ELF-1 (cell line): ENCODE measurements at places on chromosomes 5 and 9.

DNA sequence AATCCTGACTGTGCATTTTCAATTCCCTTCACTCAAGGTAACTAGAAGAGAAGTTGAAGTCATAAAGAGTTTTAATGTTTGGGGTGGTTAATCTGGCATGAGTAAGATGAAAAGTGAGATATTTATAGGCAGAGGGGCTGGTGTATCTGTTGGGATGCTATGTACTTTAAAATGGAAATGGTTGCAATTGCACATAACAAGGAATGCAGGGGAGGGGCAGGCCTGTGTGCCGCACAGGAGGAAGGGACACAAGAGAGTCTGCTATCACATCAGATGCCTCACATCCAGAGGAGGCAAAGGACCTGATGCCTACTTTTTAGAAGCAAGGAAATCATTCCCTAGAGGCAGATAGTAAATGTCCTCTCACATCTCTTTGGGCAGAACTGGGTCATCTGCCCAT lies 55.5 kb upstream of the OSMR start:
- DNase-seq, result no peak

- no peak for DNase-seq
These were observed 36.2 kb upstream of the ZNF366 start for GRCh38 chr5:72543365-72543764.

DNA sequence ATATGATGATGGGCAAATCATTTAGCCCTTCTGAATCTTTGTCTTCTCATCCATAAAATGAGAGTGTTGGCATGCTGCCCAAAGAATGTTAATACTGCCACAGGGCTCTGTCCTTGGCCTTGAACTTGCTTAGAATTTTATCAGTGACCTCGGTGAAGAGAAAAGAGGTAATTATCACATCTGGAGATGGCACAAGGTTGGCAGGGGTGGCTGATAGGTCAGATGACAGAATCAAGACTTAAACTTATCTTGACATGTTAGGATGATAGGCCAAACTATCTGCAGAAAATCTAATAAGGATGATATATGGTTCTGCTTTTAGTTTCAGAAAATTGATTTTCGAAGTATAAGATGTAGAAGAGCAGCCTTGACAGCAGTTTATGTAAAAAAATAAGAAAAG lies 599.1 kb upstream of the CLINT1 start:
- no peak for DNase-seq

- DNase-seq, result no peak
These were observed 14.7 kb upstream of the CPEB4 start for GRCh38 chr5:173873306-173873922.

DNA sequence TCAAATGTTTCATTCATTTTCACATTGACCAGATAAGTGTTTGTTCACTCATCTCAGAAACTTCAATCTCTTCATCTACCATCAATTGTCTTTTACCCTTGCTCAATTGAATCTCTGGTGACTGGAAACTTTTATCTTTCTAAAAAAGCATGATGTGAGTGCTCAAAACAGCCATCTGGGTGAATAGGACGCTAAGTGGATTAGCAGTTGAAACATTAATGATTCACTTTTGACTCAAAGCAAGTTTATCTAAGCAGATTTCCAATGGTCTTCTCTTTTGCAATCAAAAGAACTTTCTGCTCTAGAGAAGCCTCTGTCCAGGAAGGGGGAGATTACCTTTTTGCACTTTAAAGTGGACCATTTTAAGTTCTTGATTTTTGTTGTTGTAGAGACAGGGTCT lies 22.2 kb downstream of the KLF4 start:
- DNase-seq, result no peak

DNA sequence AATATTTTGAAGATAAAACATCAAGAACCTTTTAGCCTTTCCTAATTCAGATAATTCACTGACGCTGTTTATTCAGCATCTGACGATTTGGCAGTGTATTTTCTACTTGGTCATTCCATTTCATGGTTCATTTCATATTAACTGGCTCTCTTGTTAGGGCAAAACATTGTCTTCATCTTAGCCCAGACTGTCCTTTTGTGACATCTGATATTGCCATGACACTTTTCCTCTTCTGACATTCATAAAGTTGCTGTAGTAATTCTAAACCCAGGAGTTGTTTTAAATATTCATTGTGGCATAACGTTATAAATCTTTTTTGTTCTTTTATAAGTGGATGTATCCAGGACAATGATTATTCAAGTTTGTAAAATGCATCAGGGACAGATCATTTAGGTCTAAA lies 1.8 kb downstream of the SCAMP1 start:
- no peak for DNase-seq

DNA sequence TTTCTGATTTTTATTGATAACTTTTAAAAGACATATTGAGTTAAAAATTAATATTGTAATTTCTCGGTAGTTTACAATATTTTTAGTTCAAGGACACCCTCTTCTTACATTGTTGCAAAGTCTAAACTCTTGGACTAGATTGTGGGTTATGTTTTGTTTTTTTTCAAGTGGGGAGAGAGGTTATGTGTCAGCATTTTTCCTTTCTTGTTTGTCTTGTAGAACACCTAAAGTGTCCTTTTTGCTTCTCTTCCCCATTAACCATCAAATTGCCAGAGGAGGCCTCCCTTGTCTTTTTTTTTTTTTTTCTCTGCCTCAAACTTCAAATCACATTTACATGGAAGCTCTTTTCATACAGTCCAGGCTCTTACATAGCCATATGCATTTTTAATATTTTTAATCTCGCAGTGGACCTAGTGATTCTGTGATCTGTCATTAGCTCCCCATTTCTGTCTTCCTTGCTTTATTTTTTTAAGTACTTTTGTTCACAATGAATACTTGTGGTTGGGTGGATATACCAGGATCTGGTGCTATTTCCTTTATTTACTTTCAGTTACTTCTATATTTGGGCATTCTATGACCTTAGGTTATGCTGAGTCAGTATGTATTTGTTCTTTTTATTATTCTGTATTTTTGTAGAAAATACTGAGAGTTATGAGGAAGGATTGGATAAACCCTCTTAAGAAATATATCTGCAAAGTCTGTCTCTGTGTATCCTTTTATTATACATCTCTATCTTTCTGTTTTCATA lies 2280.6 kb upstream of the ACO1 start:
- no peak for DNase-seq

DNA sequence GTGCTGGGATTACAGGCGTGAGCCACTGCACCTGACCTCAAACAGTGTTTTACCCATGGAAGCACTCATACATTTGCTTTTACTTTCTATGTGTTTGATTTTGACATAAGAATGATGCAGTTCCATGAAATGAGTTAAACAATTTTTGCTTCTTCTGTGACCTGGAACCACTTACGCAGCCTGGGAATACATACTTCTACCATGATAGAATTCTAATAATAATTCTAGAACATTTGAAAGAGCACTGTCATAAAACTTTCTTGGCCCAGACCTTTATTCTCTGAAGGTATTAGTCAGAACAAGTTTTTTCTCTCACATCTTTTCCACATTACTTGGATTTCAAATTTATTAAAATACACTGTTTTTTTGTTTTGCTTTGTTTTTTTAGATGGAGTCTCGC lies 25.3 kb upstream of the COL5A1 start:
- no peak for DNase-seq

DNA sequence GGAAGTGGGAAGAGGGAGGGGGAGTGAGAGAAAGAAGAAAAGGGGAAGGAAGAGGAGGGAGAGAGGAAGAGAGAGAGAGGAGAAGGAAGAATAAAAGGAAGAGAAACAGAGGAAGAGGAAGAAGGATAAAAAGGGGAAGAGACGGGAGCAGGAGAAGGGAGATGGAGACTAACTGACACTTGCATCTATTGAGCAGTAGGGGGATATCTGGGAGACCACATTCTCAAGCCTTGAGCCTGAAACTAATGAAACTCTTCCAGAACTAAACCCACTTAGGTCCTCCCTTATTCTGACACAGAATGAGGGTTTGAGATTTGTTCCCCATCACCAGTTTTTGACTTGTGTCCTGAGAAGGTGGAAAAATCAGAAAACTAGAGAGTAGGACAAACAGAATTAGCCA lies 533.3 kb downstream of the CDH12 start:
- no peak for DNase-seq

DNA sequence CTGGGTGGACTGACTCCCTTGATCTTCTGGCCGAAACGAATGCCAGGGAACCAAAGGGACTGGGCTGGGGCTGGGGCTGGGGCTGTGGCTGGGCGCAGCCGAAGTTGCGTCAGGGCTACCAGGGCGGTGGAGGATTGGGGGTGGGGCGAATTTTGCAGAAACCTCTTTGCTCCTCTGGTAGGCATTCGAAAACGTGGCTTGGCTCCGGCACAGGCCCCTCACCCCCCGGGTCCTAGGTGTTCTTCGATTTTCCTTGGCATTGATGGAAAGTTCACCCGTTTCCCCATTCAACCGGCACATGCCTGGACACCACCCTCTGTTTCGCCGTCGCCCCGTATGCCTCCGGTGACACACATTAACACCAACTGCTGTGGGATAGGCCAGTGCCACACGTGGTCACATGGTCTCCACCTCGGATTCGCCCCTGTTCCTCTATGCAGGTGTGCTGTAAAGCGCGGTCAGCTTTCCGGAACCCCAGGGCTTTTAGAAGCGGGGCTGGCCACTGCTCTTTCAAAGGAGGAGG lies 477.1 kb downstream of the SPATA31A7 start:
- DNase-seq, result no peak

DNA sequence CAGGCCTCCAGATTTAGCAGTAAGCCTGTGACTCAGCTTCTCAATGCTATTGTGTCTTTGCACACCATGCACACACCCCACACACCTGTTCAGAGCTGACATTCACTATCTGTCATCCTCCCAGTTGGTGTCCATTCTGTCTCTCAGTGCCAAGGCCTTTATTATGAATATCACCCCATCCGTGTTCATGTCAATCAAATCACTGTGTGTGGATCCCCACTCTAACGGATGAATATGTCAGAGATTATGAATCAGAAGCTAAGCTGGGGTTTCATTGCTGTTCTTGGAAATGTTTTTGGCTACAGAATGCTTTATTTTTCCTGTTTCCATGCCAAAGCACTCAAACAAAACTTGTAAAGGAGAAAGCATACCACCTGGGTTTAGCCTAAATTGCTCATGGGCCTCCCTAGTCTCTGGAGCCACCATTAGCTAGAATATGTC lies 9.4 kb upstream of the MAMDC2 start:
- DNase-seq, result no peak

GRCh38 chr5:101425339-101425859 lies 522.3 kb upstream of the ST8SIA4 start:
- no peak for DNase-seq

DNA sequence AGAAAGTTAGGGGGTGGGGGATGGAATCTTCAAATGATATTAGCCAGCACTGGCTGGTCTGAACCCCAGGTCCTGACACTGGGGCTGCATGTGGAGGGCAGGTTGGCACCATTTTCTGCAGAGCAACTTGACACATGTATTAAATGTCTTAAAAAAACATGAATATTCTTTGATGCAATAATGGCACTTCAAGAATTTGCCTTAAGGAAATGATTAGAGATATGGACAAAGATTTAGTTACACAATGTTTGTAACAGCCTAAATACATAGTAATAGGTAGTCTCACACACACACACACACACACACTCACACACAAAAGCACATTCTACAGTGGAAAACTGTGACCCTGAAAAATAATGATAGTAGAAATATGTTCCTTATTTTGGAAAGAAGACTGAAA lies 3.6 kb downstream of the SVEP1 start:
- DNase-seq, result no peak

GRCh38 chr9:107708791-107709190 lies 219.2 kb upstream of the KLF4 start:
- DNase-seq, result no peak

GRCh38 chr5:123441408-123441807 lies 18.2 kb upstream of the CEP120 start:
- no peak for DNase-seq

DNA sequence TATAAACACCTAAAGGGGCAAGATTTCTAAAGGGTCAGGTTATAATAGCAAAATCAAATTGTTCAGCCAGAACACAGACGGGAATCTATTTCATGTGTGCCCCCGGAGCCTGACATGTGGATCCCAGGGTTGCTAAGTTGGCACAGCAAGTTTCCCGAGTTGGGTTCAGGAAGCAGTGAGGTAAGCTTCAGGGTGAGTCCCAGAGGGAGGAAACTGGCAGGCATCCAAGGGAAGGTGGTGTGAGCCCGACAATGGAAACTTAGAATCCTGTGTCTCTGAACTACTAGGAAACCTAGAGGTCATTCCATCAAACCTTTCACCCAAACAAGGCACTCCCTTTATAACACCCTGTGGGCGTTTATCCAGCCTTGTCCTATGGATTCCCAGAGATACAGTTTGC lies 98.4 kb downstream of the ADRB2 start:
- DNase-seq, result no peak

DNA sequence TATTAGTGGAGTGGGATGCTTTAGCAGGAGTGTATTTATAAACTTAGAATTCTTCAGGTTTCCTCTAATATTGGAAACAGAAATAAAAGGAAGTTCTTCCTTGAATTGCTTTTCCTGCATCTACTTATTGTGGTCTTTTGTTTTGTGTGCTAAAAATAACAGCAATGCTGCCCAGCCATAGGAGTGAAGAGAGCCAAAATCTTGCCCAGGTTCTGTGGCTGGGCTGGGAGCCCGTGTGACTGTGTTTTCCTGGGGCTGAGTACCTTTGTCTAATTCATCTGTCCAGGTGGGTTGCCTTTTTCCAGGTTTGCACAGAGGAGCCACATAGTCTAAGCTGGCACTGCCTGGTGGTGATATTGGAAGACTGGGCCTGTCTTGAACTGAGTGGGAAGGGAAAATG lies 179.7 kb upstream of the ADAMTSL1 start:
- no peak for DNase-seq

DNA sequence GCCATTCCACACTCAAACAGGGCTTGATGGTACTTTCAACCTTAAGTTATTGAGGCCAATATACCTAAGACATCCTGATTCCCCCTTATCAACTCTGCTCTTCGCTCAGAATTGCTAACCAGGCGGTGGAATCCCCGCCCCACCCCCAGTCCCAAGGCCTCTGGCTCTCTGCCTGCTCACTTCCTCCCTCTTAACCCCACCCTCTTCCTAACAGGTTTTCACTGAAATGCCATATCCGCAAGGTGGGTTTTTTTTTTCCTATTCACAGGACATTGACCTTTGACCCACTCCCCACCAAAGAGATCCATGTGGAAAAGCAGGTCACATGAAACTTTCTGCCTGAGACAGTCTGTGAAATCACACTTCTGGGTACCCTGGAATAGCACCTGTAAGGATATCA lies 66.6 kb upstream of the IFNK start:
- peak; percentile 66 for DNase-seq

DNA sequence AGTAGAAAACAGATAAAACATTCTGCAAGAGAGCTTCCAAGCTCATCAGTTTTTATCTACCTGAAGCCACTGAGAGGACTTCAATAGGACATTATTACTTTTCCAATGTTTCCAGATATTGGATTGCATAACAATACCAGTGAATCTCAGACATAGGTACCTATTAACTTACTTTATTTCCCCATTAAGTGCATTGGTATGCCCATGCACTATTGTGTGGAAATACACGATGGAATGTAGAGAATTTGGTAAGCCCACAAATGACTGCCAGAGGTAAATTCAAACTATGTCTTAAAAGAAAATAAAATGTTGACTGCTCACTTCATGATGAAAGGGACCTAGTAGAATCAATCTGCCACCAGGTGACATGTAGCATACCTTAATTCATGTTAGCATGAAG lies 48.1 kb upstream of the PRR16 start:
- DNase-seq, result no peak
